Suppressor macrophage treated with lipopolysaccharide for 4 hours (primary cell): ENCODE measurements at places on chromosomes 11 and 22.
A peak's percentile ranks its signal among the peaks of the same experiment; 100 is the strongest.

GRCh38 chr11:2164861-2165555 is 4.0 kb upstream of the INS start:
- DNase-seq, result no peak

DNA sequence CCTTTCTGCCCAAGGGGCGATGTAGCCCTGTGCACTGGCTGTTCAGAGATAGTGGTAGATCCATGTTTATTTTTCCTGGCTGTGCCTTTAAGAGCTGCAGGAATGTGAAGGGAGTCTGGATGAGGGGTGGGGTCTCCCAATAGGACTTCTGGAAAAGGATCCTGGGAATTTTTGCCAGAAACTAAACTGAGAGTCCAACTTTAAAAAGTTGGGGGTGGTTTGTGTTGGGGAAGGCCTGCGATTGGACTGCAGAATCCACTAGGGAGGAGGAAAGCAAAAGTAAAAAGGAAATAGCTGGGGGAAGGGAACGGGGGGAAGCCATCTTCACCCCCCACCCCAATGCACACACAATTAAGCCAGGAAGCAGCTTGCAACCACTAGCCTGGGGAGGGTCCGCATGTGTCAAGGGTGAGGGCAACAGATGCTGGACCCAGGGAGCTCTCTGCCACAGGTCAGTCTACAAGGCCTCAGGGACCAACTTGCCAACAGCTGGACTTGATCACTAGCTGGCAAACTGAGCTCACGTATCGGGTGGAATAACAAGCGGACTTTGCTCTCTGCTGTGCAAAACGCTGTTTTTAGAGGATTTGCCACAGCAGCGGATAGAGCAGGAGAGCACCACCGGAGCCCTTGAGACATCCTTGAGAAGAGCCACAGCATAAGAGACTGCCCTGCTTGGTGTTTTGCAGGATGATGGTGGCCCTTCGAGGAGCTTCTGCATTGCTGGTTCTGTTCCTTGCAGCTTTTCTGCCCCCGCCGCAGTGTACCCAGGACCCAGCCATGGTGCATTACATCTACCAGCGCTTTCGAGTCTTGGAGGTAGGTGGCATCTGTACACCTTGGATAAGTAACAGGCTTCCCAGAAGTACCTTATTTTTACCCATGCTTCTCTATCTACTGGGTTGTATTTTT is at the start of gene OLFML1:
Gene OLFML1, plus strand, starts transcription at position 321 of the 912 bp plus-strand sequence. Its CDS starts 370 bp downstream, at position 691.
- no peak for DNase-seq

GRCh38 chr11:45248501-45249011 is 37.6 kb downstream of the SYT13 start:
- no peak for DNase-seq

DNA sequence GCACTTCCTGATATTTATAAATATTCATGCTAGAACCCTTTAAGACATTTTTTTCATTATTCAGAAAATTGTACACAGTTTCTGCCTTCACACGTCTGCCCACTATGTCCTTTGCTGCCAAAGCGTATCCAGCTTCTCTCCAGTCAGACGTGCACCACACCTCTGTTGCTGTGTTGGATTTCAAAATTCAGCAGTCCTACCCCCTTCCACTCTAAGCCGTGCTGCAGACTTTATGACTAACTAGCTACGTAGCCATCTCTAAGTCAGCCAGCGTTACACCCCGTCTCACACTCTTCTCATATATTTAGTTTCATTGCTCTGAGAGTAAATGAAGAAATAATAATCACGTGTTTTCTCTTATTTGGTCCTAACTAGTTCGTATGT is 28.2 kb upstream of the OPCML start:
- DNase-seq, result no peak

DNA sequence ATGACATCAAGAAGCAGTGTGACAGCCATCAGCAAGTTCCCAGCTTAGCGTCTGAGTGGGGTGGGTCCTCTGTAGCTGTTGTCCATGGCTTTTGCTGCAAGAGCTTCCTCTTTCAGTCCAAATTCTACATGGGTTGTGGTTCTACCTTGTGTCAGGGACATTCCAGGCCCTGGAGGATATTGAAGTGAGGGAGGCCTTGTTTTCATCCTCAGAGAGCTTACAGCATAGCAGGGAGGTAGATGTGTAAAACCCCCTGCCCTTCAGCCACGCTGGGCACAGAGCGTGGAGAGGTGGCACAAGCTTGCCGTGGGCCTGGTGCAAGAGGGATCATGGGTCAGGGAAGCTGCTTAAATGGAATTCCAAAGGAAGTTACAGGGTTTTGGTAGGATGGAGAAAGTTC is 93.9 kb downstream of the GRIK4 start:
- no peak for DNase-seq

DNA sequence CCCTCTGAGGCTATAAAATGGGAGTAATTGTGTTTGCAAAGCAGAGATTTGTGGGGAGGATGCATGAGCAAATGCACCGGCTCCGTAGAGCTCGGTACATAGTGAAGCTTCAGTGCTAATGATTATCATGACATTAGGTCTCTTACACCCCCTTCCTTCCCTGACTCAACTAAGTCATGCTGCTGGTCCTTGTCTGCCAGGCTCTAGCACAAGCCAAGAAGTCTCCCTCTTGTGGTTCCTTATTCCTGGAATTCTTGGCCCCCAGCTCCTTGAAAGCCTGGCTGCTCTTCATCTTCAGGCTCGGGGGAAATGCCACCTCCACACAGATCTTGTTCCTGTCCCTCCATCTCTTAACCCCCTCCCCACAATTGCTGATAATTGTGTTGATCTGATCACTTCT is 45.7 kb upstream of the SYT13 start:
- no peak for DNase-seq

DNA sequence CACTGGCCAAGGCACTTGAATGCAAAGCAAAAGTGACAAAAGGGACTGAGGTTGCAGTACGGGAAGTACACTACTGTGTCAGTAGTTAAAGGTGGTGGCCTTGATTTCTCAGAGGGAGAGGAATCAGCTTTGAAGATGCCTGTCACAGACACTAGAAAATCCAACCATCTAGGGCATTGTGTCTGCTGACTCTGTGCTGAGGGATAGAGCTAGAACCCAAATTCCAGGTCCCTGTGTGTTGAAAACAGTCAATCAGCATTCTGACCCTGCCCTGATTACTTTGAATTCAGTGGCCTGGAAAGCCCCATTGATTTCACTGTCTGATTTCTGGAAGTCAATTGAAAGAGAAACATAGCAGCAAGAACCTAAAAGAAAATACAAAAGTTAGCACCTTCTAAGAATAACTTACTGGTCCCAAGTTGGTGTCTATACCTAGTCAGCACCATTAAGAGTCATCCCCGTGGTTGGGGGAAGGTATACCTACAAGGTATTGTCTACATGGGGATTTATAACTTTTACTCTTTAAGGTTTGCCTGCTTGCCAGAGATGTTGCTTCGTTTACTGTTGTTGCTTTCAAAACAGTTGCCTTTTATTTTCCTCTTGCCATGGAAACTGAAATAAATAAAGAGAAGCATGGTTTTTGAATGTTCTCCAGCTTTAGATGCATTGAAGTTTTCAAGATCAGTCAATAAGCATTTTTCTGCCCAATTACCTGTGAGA is 97.3 kb downstream of the PDHX start:
- peak; percentile 47 for DNase-seq

GRCh38 chr11:65489706-65490320 is 9.0 kb upstream of the MALAT1 start:
- no peak for DNase-seq

- no peak for DNase-seq
These were observed 25.6 kb upstream of the COMT start for GRCh38 chr22:19916006-19916405.

- DNase-seq, result no peak
These were observed 75.3 kb downstream of the ARFGAP2 start for GRCh38 chr11:47101406-47101805.

- peak; percentile 7 for DNase-seq
These were observed 76.2 kb upstream of the TTLL12 start for GRCh38 chr22:43262990-43263644.

- no peak for DNase-seq
These were observed 12.3 kb downstream of the MYRF start for GRCh38 chr11:61764606-61765260.

DNA sequence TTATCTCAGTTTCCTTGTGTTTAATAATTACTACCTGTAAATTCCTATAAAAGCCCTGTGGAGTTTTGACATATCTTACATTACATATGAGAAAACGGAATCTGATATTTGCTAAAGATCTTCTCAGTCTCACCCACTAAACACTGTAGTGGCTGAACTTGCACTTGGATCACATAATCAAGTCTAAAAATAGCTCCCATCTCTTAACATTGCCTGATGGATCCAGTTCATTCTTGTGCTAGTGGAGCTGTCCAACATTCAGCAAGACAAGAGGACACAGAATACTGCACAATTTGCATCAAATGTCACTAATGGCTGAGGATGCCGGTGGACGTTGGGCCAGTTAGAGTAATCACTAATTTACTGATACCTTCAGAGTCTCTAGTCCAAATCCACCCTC is 569.9 kb upstream of the ANO5 start:
- no peak for DNase-seq

DNA sequence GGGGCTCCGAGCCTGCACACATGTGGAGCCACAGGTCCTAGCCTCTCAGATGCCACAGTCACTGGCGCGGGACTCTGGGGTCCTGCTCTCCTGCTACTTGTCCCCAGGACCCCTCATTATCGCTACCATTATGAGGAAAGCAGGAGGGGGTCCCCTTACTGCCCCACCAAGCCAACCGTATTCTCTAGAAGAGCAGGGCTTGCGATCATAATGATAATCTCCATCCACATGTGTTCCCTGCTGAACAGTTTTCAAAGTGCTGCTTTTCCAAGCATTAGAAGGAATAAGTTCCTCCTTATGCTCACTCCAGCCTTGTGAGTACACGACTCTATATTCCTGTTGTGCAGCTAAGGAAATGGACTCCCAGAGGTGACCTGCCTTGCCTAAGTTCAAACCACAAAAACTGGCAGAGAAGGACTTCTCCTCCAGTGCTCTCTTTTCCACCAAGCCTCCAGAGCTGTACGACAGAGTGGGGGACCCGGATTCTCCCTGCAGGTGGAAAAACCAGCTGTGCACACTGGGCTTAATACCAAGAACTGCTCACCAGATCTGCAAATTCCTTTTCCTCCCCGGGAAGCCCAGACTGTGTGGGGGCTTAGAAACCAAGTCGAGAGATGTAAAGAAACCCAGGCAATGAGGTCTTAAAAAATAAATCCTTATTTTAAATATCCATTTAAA is 92.8 kb upstream of the DRD2 start:
- DNase-seq, result no peak

- no peak for DNase-seq
These were observed 1020.1 kb downstream of the TBC1D22A start for GRCh38 chr22:47782328-47783075.
